Central memory CD8-positive, alpha-beta T cell (primary cell): ENCODE measurements at places on chromosomes 3 and 15.

GRCh38 chr3:115861166-115861733 is 237.9 kb downstream of the GAP43 start:
- no peak for DNase-seq

- no peak for DNase-seq
These were observed 38.4 kb downstream of the TMEM158 start for GRCh38 chr3:45187694-45188141.

- DNase-seq: no peak
These were observed 54.2 kb downstream of the MAP4 start for GRCh38 chr3:47961815-47962606.

DNA sequence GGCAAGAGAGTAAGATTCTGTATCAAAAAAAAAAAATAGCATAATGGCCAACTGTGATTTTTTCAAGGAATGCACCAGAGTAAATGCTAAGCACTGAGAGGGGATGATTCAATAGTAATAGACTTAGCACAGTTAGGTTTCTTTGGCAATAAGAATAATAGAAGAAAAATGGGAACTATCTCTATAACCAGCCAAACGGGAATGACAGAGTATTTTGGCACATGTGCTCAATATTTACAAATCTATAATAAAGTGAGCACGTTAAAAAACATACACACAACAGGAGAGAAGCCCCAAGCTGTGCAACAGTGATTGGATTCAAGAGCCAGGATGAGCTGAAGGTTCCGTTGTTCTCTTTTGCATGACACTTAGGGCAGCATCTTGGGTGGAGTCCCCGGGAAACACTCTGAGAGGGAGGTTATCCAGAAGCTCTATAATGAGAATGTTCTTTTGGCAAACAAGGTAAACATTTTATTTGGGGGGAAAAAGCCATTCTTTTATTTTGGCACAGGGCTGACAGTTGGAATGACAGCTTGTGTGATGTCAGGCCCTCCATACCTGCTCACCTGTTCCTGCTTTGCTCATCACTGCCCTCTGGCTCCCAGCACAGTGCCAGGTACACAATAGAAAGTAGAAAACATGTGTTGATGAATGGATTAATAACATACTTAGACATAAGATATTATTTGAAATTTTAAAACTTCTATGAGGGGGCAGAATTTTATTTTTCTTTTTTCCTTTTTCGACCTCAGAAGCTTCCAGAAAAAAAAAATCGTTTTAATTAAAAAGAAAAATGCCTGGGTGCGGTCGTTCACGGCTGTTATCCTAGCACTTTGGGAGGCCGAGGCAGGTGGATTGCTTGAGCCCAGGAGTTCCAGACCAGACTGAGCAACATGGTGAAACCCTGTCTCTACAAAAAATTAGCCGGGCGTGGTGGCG is 44.0 kb upstream of the MUC4 start:
- no peak for DNase-seq

- no peak for DNase-seq
These were observed 36.7 kb downstream of the SHQ1 start for GRCh38 chr3:72811571-72811970.
